Fibroblast of villous mesenchyme (primary cell): ENCODE measurements at places on chromosomes 16 and 17. TPM values are rescaled to one million over a fixed set of nuclear protein-coding genes. Genes with fewer than 3 reads are reported as not detected.

KRTAP1-5 gene
- 11.0 and 16.4 TPM in 2 replicates for total RNA-seq

TVP23A gene
- total RNA-seq = not detected in 2 replicates

CMTM2 gene
- not detected in 2 replicates for total RNA-seq

DNA sequence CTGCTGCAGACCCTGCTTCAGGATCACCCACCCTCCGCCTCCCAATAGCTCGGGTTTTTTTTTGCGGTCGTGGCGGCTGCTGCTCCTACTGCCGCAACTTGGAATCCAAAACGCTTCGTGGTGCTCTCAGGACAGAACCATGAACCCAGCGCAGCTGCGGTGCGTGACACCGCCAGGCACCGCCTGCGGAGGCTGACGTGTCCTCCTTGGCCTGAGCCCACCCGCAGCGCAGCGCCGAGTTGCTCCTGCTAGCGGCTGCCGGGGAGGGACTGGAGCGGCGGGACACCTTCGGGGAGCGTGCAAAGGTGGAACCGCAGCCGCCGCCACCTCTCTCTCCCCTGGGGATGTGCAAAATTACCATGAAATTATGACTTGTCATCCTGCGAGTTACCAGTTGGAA, 1893.0 kb downstream of the TP53TG3F start:
- DNase-seq = no peak

- DNase-seq = peak; percentile 66
These were observed 34.1 kb downstream of the CUEDC1 start for GRCh38 chr17:57920916-57921703.

DNA sequence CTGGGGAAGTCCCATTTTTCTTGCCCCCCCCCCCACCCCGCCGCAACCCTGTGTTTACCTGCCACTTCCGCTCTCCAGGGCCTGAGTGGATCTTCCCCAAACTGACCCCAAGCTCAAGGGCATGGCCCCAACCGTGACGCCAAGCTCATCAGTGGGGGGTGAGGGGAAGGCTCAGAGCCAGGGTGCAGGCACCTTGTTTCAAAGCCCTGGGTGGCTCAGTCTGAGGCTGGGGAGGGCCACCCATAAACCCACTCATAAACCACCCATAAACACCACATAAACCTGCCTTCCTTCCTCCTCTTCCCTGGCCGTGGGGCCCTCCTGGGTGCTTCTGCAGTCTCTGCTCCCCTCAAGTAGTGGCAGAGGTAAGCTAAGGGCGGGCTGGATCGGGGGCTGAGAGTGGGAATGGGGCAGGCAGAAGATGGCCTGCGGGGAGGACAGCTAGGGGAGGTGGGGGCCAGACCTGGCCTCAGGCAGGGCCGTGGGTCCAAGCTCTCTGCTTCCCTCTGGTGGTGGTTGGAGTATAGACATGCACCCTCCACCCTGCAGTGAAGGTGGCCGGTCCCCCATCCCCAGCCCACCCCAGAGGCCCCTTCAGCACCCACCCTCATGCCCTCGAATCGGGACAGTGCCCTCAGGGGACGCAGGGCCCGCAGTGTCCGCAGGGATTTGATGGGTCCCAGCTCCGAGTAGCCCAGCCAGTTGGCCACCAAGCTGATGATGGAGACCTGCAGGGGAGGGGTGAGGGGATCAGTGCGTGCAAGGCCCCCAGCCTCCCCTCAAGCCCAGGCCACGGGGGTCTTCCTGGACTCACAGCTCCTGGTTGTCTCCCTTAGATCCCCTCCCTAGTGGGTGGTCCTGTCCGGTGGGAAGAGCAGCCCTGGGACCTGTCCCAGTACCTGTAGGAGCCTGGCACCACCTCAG, 14.6 kb upstream of the CD79B start:
- DNase-seq = peak; percentile 26

DNA sequence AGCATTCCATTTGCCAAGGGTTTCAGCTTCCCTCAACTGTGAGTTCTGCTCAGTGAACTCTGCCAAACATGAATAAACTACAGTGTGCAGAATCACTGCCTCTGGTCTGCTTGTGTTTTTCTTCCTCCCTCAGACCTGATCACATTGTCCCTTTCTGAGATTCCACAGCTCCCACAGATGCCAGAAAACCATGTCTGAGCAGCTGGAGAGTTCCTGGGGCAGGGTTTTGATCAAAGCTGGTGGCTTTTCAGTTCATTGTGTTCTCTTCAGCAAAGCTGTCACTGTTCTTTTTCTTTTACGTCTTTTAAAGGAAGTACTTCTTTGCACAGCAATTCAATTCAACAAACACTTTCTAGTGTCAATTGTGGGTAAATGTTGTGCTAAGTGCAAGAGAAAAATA, 555.8 kb downstream of the RBFOX1 start:
- DNase-seq = no peak

- DNase-seq = no peak
These were observed 1.1 kb downstream of the SGF29 start for GRCh38 chr16:28554634-28555423.

- no peak for DNase-seq
These were observed 776 bp downstream of the LRRC75A start for GRCh38 chr17:16491131-16491702.

DNA sequence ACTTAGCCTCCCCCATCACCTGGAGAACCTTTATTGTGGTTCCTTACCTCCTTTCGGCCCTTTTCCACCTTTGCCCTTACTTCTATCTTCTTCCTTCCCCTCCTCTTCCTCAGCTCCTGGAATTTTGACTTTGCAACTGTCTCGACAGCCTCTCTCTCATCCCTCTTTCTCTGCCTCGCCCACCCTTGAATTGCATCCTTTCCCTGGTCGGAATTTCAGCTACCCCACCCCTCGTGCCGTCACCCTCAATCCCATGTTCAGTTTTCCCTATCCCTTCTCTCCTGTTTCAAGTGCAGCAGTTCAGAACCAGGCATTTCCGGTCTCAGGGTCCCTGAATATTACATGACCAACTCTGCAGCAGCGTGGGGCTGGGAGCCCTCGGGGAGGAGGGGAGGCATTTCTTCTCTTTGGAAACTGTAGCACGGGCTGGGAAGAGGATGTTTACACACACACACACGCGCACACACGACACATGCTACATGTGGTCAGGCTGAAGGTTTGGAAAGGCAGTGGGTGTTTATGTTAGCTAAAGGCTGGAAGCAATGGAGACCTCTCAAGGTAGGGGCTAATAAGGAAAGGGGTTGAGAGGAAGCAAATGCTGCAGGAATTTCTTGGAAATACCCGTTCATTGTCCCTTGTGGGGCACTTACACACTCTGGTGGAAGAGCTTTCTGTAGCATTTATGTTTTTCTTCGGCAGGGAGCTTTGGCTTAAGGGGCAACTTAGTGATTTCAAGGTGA, 971 bp downstream of the MINK1 start:
- DNase-seq = peak; percentile 80
